GM23338 (cell line): ENCODE measurements at places on chromosomes 1 and 21.

DNA sequence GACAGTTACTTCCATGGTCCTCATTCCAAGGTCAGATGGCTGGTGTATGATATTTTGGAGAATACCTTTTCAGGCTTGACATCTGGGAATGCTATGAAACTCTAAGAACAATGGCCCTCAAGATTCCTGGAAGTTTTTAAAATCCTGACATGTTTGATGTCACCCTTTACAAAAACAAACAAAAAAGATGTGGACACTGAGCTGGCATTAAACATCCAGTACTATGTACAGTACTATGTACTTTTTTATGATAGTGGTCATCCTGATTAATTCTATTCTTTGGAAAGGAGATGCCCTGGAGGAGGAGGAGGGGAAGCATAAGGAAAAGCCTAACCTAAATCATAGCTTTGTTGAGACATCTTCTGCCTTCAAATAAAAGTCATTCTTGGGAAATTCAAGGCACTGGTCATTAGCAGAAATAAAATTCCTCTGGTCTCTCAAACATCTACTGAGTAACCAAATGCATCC lies 235.4 kb downstream of the HMCN1 start:
- H3K4me3 ChIP-seq = no peak overlapping the region
- peaks cover 7% of the 10 kb centered on the region; the same call in 1 of the 2 replicates for H3K4me1 ChIP-seq
- H3K36me3 ChIP-seq = no peaks in the 10 kb centered on the region
- H3K27me3 ChIP-seq = no peaks in the 10 kb centered on the region
- peak; percentile 11 for DNase-seq

GRCh38 chr1:195141294-195141693 lies 1466.9 kb downstream of the KCNT2 start:
- H3K27ac ChIP-seq = no peak overlapping the region
- DNase-seq = peak; percentile 17
- no peaks in the 10 kb centered on the region for H3K27me3 ChIP-seq
- no peaks in the 10 kb centered on the region for H3K4me1 ChIP-seq
- no peak overlapping the region for H3K4me3 ChIP-seq

- peaks cover under 1% of the 10 kb centered on the region for H3K27me3 ChIP-seq
- H3K4me3 ChIP-seq = no peak overlapping the region
- H3K27ac ChIP-seq = no peak overlapping the region
- peaks cover 23% of the 10 kb centered on the region for H3K4me1 ChIP-seq
Observed at GRCh38 chr1:240099748-240100147, 8.1 kb downstream of the FMN2 start.

GRCh38 chr1:24763671-24764070 lies 18.4 kb downstream of the CLIC4 start:
- DNase-seq = no peak
- peaks cover 27% of the 10 kb centered on the region for H3K4me1 ChIP-seq
- no peak overlapping the region for H3K27ac ChIP-seq
- H3K27me3 ChIP-seq = no peaks in the 10 kb centered on the region
- no peaks in the 10 kb centered on the region for H3K36me3 ChIP-seq

- H3K36me3 ChIP-seq = no peaks in the 10 kb centered on the region
- DNase-seq = no peak
- no peak overlapping the region for H3K27ac ChIP-seq
Observed at GRCh38 chr21:36477001-36477400, 2.9 kb downstream of the CLDN14 start.

GRCh38 chr1:4597020-4597419 lies 57.4 kb upstream of the AJAP1 start:
- no peaks in the 10 kb centered on the region for H3K27me3 ChIP-seq
- H3K4me3 ChIP-seq = no peak overlapping the region
- DNase-seq = no peak
- H3K27ac ChIP-seq = no peak overlapping the region

GRCh38 chr1:201085902-201086735 lies 26.1 kb downstream of the CACNA1S start:
- H3K4me1 ChIP-seq = no peaks in the 10 kb centered on the region
- H3K4me3 ChIP-seq = no peak overlapping the region
- no peaks in the 10 kb centered on the region for H3K36me3 ChIP-seq
- H3K27ac ChIP-seq = no peak overlapping the region
- no peaks in the 10 kb centered on the region for H3K27me3 ChIP-seq

- no peak for DNase-seq
- H3K27ac ChIP-seq = no peak overlapping the region
- no peak overlapping the region for H3K4me3 ChIP-seq
- H3K27me3 ChIP-seq = no peaks in the 10 kb centered on the region
Observed at GRCh38 chr1:59138402-59138801, 158.5 kb upstream of the FGGY start.

DNA sequence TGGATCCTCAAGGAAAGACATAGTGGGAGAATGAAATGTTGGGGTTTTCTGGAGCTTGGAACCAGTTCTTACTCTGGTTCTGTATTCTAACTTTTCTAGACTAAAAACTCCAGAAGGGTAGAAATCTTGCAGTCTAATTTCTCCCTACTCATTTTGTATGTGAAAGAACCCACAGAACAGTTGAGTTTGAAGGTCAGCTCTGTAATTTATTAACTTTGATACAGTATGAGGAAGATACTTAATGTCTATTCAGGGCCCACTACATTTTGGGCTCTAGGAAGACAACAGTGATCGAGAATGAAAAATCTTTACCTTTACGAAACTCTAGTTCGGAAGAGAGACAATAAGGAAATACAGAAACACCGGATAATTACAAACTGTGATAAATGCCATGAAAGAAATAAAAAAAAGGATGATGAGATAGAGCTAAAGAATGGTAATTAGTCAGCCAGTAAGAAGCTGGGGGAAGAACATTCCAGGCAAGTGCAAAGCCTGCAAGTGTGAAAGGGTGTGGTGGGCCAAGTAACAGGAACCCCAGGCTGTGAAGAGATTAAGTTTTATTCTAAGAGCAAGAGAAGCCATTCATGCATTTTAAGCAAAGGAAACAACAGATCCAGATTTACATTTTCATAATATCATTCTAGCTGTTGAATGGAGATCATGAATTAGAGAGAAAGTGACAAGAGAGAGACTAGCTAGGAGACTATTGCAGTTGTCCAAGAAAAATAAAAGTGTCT lies 159.9 kb upstream of the HMCN1 start:
- no peak overlapping the region for H3K27ac ChIP-seq
- DNase-seq = no peak
